ENCODE measurements at places on chromosomes 3 and 15.

GRCh38 chr15:67579164-67579563 is 36.7 kb downstream of the MAP2K5 start:
- DNase-seq = no peak

DNA sequence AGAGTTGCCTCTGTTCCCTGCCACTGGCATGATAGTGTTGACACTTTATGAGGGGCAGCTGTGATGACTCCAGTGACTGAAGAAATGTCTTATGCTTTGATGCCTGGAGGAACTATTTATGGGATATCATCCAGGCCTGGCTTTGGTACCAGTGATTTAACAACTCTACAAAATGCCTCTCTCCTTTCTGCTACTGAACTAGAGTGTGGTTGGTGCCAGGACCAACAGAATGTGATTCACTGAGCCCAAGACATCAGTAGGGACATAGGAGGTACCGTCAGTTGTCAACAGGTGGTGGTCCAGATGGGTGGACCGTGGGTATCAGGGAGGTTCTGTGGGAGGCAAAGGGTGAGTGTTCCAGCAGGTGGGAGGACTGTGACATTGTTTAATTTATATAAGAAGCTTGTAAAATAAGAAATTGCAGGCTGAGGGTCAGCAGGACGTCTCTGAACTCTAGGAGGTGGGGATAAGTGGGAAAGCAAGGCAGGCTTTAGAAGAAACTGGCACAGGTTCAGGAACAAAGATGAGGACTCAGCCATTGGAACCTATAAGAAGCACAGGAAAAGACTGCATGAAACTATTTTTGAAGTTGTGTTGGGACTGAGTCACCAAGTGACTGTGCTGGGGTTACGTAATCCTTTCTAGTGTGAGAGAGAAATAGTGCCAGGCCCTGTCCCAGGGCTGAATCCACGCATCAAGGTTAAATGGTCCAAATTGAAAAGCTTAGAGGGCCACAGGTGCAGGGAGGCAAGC is 28.5 kb upstream of the SLC7A14 start:
- DNase-seq = no peak

DNA sequence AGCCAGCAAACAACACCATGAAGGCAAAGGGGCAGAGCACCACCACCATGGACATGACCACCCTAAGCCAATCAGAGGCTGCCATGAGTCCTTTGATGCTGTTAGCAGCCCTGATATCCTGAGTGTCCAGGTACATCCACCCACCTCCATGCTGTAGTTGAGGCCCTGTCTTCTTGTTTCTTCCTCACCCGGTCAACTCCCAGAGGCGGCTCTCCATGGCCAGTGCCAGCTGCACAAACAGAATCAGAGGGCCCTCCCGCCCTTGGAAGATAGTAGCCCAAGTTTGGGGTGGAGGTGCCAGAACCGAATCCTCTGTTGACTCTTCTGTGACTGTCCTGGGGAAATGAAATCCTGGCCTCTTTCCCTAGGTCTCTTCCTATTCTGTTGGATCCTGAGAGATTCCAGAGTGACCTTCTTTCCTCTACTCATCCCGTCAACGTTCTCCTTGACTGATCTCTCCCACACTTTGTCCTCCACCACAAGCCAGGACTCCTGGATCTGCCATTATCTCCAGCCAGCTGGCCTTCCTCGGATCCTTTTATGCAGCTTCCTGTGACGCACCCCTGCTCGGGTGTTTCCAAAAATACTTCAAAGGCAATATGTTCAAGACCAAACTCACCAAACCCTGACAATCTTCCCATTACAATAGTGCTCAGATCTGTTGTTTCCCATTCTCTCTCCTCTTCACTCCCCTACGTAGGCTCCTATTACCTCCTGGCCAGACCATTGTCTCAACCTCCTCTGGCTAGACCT is 45.4 kb upstream of the DLG1 start:
- no peak for DNase-seq

GRCh38 chr3:172965256-172965655 is 175.8 kb downstream of the SPATA16 start:
- no peak for DNase-seq

DNA sequence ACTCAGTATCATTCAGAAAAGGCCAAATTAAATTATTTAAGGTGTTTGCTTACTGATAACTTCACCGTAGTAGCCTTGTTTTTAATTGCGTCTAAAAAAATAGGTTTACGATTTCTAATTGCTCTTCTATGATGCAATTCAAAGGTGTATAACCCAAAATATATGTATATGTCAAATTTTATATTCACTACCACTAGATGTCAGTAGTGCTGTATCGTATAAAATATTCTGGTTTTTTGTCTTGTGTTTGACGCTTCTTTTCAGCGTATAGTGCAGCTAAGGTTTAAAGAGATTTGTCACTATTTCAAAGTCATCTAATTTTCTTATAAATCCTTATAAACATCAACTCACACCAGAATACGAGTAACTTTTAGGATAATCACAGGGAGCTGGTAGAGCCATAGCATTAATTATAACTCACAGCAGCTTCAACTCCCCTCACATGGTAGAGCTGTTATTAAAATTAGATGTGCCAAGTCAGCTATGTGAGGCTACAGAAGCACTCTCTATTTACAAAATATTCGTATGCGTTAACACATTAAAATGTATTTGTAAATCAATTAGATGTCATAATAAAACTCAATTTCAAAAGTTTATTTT is 3.5 kb downstream of the PFN2 start:
- DNase-seq = no peak

- no peak for DNase-seq
Measured at GRCh38 chr3:114033721-114034120, 22.6 kb downstream of the CCDC191 start.

DNA sequence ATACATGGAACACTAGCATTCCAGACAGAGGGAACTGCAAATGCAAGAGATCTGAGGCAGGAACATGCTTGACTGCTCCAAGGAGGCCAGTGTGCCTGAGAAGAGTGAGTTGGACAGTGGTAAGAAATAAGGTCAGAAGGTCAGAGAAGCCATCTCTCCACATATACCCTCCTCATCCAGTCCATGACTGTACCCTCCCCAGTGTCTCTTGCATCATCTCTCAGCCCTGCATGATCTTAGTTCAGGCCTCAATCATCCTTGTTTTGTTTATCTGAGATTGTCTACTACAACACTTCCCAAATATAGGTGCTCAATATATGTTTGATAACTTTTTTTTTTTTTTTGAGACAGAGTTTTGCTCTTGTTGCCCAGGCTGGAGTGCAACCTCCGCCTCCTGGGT is 5.5 kb upstream of the RSL24D1 start:
- DNase-seq = no peak

- no peak for DNase-seq
Measured at GRCh38 chr15:100311154-100311625, 30.6 kb downstream of the ADAMTS17 start.

DNA sequence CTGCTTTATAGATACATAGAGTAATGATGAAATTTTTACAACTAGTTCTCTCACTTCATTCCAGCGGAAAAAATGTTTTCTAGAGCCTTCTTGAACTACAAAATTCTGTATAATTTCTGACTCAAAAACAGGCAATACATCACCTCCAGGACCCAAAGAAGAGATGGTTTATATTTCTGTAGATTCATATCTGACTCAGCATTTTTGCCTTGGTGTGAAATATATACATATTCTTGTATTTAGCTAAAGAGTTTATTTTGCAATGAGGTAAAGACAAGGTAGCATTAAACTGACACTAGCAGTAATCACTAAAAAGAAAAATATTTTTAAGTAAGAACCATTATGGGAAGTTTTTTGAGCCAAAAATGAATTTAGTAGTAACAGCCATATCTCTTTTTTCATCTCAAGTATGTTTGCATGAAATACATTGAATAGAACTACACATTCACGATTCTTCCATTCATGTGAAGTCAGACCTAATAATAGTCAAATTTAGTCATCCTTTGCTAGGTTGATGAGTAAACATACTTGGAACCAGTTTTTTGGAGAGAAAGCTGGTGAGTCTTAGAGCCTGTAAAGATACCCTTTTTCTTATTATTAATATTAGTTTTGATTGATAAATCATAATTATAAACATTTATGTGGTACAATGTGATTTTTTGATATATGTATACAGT is 31.6 kb downstream of the COL8A1 start:
- no peak for DNase-seq

DNA sequence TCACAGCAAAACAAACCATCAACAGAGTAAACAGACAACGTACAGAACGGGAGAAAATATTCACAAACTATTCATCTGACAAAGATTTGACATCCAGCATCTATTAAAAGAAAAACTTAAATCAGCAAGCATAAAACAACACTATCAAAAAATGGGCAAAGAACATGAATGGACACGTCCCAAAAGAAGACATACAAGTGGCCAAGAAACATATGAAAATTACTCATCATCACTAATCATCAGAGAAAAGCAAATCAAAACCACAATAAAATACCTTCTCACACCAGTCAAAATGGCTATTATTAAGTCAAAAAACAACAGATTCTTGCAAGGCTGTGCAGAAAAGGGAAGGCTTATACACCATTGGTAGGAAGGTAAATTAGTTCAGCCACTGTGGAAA is 13.7 kb upstream of the SERPINI2 start:
- no peak for DNase-seq

DNA sequence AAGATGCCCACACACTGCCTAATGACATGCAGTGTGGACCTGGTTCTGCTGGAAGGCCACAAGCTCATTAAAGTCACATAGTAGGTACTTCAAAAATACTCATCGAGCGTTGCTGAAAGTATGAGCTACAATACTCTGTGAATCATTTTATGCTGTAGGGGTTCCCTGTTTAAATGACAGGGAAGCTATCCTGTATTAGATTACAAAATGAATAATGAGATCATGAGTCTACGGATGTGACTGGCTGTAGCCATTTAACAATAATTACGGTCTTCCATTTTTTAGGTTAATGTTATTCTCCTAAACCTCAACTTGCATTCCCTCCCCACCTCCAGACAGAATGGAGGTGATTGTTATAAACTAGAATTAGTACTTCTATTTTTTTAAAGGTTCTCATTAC is 128.2 kb upstream of the FAM3D start:
- no peak for DNase-seq

DNA sequence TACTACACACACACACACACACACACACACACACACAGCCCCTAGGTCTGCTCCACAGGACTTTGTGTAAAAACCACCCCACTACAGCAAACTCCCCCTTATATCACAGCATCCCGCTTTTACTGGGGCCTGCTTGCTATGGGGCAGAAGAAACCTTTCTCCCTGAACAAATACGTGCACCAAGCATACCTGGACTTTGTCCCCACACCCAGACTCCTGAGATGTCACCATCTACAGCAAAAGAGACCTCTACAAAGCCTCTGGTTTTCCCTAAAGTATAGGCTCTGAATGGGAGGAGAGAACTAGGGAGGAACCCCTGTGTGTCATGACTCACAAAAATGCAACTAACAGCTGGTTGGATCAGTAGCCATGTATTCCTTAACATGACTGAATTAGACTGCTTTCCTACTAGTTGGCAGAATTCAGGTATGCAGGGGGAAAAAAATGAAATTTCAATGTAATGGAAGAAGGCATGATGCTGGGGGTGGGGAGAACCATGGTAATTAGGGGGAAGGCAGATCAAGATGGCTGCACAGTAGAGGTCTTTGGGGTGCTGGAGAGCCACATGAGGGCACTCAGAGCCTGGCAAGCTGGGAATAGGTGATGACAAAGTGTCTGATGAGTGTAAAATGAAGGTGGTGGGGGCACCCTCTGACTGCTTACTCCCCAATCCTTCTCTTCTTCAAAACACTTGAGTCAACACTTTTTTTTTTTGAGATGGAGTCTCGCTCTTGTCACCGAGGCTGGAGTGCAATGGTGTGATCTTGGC is 45.9 kb downstream of the DAPK2 start:
- DNase-seq = no peak

- DNase-seq = no peak
Measured at GRCh38 chr15:99435113-99435695, 130.6 kb upstream of the MEF2A start.

GRCh38 chr3:171840811-171841619 is 2.1 kb upstream of the TMEM212 start:
- DNase-seq = no peak

DNA sequence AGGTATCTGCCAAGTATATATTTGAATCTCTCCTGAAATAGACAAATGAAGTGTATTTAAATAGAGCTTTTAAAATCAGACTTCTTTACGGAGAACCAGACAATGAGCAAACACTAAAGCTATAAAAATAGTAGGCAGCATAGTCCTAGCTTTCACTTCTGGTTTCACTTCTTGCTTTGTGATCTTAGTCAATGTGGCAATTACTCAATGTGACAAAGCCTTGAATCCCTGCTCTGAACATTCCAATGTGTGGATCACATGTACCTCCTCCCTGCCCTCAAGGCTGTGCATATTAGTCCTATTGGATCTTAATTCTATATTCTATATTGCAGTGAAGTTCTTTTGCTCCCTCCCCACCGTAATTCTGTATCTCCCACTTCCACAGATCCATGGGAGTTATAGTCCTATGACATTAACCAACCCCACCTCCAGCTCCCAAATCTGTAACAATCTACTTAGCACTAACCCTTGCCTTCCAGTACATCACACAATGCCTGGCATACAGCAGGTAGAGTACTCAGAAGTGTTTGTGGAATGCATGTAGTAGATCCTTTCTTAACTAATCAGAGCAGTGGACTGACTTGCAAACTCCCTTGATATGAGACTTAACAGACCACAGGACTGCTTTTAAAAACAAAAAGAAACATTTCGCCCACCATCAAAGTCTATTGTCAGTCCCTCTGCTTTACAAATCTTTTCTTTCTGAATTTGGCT is 24.3 kb upstream of the CP start:
- DNase-seq = no peak

DNA sequence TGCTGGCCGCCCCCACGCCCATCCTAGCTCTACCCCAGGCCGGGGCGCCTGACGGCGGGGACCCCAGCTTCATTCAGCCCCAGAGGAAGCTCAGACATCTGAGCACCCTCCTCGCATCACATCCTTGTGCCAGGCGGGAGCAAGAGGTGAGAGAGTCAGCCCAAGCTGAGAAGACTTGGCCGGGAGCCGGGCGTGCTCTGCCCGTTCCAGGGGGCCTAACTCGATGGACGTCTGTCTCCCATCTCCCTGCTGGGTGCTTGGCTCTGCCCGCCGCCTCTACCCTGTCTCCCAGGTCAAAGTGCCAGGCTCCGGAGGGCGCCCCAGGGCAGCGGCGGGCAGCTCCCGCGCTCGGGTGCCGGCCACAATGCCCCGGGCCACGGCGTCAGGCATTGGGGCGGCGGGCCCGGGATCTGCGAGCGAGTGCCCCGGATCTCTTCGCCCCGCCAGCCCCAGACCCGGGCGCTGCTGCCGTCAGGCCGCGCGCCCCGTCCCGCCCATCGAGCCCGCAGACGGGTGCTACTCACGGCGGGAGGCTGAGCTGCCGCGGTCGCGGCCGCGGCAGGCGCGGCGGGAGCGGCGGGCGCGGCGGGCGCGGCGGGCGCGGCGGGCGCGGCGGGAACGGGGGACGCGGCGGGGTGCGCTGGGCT is 388 bp downstream of the DAPK2 start:
- no peak for DNase-seq

Data from renal cortex interstitium (tissue), 15 donors.